ENCODE measurements at places on chromosomes 11 and 22. TPM values are rescaled to one million over a fixed set of nuclear protein-coding genes. Genes with fewer than 3 reads are reported as not detected.

DNA sequence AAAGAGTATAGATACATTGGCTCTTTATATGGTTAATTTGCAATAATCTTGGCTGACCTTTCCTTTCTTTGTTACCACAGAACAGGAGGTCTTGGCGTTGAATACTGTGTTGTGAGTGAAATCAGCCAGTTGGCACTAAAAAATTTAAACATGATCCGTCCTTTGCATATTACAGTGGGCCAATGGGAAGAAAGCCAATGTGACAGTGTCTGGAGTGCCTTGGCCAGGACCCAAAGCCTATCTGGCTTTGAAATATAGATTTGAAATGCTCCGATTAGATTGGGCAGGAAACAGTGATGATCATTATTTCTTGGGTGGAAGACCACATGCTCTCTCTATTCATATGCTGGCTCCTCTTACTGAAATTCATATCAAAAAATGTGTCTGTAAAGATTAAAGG lies 339.6 kb upstream of the ANO3 start:
- DNase-seq, result no peak

GRCh38 chr11:6473451-6474412 lies at the start of gene TRIM3:
TRIM3 (minus strand) TSS chr11:6473941; CDS start chr11:6465695, 8,246 bp downstream.
- peak; percentile 91 for DNase-seq

- no peak for DNase-seq
Measured at GRCh38 chr22:43345761-43346301, 2.7 kb upstream of the SCUBE1 start.

- DNase-seq, result peak; percentile 67
Measured at GRCh38 chr11:120306519-120307242, 18.4 kb upstream of the TLCD5 start.

DNA sequence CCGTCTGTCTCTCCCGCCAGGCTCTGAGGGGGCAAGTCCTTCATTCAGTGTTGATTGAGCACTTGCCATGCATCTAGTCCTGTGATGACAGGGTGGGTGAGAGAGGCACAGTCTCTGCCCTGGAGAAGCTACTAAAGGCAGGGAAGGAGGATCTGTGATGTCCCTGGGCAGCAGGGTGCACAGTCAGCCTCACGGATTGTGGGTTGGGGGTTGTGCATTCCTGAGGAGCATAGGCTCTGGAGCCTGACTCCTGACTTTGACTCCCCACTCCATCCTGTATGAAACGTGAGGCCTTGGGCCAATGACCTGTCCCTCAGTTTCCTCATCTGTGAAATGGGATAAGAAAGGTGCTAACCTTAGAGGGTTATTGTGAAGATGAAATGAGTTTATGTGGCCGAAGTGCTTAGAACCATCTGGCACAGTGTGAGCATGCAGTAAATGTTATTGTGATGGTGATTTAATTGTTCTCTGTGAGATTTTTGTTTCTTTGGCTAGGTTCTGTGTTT lies 4.7 kb downstream of the SLC22A8 start:
- DNase-seq, result no peak

The OR51B5 gene
- not detected for total RNA-seq

The SMIM35 gene
- not detected for total RNA-seq

The SSTR3 gene
- not detected for total RNA-seq

The TRIM64C gene
- total RNA-seq, result not detected

All from dermis microvascular lymphatic vessel endothelial cell (primary cell).